ENCODE measurements at places on chromosomes 1 and 21.
A peak's percentile ranks its signal among the peaks of the same experiment; 100 is the strongest.

GRCh38 chr21:37550157-37550556 lies 183.6 kb downstream of the DYRK1A start:
- DNase-seq = no peak

DNA sequence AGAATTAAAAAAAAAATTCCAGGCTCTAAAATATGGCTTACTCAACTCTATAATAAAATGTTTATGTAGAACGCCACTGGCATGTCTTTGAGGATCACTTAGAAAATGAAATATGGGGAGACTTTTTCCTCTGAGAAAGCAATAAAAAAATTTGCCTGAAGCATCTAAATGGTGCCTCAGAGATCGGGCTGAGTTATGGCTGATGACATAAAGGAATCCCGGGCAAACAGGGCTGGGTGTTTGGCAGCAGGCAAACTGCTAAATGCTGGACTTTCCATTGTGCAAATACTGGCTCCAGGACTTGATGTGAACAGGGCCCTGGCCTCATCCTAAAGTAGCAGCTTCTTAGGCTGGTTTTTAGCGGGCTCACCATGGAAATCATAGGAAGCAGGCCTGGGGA lies 44.5 kb upstream of the C1orf87 start:
- peak; percentile 63 for DNase-seq

DNA sequence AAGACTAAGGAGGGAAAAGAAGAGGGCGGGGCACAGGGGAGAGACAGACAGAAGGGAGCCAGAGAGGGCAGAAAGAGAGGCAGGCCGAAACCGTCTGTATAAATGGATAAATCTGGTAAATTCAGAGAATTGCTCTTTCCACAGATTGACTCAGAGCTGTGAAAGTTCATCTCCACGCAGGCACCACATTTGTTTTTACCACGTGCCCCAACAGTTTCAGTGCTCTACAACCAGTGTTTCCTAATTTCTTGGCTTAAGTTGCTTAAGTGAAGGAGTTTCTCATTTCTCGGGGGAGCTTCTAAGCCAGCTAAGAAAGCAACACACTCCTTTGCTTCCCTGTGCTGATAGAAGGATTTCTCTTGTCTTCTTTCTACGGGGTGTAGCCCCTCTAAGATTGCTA lies 87.1 kb downstream of the ENAH start:
- no peak for DNase-seq

GRCh38 chr1:220441211-220441610 lies 86.7 kb upstream of the MARK1 start:
- DNase-seq = no peak

DNA sequence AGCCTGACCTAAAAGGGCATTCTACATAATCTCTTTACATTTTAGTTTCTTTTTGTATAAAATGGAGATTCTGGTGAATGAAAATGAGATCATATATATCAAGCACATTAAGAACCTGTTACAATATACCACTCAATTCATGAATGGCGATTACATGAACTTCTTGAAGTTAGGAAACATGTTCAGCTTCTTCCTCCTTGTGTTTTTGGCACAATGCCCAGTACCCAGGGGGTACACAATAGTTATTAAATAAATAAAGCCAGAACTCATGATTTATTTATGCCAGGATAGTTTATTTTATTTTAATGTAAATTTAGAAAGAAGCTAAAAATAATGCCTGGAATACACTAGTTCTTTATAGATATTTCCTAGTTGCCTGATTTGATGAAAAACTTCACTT lies 186.0 kb upstream of the PTGFR start:
- peak; percentile 11 for DNase-seq

DNA sequence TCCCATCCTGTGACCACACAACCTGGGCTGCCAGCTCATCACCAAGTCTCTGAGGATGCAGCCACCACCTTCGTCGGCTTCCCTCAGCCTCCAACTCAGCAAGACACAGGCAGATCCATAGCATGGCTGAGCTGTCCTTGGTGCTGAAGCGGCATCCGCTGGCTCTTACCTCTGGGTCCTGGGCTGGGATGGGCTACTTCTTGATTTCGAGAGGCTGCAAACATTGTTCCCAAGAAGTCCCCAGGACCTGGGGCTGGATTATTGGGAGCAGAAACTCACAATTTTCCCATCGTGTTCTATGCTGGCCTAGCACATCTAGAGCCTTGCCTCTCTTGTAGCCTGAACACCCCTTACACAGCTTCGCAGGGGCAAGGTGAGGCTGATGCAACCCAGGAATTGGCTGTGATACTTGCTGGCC lies 24.9 kb upstream of the C1QA start:
- DNase-seq = peak; percentile 38

DNA sequence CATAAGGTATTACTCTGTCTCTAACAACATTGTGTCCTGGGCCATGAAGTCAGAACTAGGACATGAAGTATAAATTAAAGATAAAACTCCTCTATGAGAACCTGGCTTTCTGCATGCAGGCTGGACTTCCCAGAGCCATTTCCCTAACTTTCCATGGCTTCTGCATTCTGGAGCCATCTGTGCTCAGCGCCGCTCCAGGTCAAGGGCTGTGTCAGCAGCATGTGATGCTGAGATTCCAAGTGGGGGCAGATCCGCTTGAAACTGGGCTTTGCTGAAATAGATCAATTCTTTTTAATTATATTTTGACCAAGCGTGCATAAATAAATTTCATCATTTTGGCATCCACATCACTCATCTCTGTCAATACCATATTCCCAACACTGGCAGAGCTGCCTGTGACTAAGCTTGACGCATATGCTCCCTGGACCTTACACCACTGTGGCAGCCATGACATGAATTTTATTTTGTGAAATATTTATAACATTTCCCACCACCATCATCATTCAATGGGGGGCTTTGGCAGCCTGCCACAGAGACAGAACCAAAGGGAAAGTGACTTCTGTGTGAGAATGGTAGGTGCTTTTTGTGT lies 110.4 kb upstream of the KCNK1 start:
- no peak for DNase-seq

- no peak for DNase-seq
Measured at GRCh38 chr1:77378723-77379535, 97.1 kb downstream of the AK5 start.

GRCh38 chr1:222772996-222773379 lies 36.0 kb downstream of the FAM177B start:
- no peak for DNase-seq

DNA sequence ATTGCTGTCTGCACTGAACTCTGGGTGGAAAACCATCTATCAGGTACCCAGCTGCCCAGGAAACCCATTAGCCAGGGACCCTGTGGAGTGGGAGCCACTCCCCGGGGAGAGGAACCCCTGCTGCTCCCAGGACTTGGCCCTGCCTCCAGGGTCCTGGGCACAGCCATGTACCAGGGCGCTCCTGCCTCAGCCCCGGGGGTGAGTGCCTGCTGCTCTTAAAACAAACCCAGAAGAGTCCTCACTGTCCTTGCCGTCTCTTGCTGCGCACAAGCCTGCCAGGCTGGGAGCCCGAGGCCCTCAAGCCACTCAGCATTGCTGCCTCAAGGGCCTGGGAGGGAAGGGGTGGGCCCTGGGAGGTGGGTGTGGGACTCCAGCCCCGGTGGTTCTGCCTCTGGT lies 3.4 kb upstream of the SLC25A34 start:
- no peak for DNase-seq

GRCh38 chr1:182394055-182394775 lies 2.6 kb upstream of the GLUL start:
- no peak for DNase-seq

DNA sequence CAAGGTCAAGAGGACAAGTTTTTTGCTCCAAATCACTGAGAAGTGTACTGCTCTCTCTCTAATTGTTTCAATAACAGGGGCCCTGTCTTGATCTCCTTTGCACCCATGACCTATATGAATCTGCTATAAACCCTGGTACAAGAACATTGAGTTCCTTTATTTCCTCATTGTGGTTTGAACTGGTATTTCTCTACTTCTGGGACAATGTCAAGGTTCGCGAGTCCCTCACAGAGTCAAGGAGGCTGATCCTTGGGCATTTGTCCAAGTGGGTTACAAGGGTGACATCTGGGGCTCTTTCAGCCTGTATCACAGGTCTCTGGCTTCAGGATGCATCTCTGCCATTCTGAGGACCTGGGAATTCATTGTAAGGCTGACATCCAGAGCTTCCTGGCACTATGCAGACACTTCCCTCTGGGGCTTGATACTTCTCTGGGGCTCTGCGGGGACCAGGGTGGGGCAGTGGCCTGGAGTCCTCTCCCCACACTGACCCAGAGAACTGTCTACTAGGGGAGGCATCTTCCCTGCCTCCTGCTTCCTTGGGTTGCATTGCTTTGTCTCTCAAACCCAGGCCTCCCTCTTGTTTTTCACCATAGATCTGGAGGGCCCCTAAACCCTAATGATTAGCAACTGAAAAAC lies 22.5 kb upstream of the ZNF648 start:
- no peak for DNase-seq

DNA sequence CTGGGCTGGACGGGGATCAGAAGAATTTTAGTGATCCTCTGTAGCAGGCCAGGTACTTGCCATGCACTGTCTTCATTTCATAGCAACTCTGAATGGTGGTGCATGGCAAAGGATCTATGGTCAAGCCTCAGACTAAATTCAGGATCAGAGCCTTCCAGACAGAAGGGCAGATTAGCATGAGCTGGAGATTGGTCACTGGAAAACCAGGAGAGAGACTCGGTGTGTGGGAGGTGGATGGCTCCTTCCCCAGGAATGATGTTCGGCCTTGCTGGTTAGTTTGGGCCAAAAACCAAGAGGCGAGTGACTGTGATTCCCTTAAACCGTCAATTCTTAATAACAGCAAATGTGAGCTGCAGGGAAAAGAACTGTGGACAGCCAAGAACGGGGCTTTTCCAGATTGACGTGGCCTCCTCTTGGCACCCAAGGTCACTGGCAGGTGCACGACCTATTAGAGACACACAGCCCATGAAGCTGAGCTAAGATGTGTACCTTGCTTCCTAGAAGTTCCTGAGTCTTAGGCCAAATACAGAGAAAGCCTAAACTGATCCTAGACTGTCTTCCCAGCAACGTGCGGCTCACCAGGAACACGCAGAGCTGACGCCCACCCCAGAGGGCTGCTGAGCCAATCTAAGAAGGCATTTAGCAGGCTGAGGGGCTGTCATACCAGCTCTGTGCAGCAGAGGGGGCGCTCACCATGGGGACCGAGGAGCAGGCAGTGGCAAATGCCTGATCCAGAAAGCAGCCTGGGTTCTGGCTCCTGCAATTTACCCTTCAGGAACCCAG lies 18.5 kb downstream of the ALDH4A1 start:
- peak; percentile 68 for DNase-seq

- DNase-seq = no peak
Measured at GRCh38 chr1:175717610-175718540, 25.5 kb downstream of the TNR start.

DNA sequence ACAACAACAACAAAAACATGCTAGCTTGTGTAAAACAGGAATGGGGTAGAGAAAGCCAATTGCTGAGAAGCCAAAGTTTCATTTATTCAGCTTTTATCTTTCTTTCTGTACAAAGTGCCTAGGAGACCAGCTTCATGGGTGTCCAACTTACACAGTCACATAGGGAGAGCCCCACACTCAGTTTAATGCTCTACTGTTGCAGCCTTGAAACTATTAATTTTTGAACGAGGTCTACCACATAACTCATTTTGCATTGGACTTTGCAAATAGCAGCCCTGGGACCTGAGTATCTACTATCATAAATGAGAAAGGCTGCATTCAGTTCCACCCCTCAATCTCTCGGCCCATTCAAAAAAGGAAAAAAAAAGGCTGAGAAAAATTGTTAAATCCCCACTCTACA lies 98.8 kb downstream of the ZNF644 start:
- DNase-seq = no peak

DNA sequence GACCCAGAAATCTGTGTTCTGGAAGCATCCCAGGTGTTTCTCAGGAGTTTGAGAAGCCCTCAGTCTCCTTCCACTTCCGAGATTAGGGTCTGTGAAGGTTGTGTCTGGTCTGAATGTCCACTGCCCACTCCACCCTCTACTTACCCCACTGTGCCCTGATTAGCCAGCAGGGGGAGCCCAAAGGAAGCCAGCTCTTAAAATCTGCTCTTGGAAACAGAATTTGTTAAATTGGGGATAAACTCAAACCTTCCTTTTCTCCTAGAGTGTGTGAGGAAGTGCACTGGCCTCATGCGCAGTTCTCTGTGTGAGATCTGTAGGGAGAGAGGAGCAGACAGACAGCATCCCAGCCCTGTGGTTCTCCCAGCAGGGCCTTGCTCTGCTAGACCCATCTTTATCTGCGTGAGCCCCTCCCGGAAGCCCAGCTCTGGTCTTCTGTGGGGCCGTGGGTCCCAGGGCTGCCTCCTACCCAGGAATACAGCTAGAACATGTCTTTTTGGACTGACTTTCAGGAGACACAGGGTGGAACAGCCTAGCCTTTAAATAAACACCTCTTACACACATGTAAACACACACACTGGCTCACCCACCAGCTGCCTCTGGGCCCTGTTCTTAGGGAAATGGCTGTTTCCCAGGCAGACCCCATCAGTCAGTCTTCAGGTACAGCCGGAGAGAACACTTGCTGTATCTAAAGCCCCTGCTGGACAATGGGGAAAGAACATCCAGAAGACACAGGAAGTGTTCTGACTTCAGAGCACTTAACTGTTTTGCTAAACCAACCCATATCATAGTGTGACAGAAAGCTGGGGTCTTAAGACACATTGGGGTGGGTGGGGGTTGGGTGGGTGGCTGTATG lies 52.2 kb downstream of the SMYD2 start:
- peak; percentile 67 for DNase-seq

DNA sequence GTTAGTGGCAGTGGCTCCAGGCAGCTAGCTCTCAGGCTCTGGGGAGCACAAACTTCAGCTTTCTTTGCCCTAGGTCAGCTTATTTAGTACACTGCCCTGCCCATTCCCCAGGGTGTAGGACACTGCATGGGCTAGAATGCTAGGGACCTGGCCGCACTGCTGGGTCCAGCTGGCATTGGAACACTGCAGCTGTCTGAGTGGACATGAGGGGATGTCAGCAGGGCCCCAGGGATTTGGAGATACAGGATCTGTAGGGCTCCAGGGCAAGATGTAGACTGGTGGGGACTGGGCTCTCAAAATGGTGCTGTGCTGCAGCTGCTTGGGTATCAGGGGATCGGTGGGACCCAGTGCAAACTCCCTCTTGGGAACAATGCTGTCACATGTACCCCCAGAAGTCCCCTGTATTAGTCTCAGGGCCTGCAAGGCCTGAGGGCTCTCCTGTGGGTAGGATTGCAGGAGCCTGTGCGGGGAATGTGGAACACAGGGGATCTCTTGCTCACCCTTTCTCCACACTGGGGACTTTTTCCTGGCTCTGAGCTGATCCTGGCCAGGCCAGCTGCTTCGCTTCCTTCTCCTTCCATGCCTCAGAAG lies 25.2 kb upstream of the TTC22 start:
- no peak for DNase-seq
